ENCODE measurements at places on chromosomes 12 and 14. TPM values are rescaled to one million over a fixed set of nuclear protein-coding genes. Genes with fewer than 3 reads are reported as not detected.
A peak's percentile ranks its signal among the peaks of the same experiment; 100 is the strongest.

DNA sequence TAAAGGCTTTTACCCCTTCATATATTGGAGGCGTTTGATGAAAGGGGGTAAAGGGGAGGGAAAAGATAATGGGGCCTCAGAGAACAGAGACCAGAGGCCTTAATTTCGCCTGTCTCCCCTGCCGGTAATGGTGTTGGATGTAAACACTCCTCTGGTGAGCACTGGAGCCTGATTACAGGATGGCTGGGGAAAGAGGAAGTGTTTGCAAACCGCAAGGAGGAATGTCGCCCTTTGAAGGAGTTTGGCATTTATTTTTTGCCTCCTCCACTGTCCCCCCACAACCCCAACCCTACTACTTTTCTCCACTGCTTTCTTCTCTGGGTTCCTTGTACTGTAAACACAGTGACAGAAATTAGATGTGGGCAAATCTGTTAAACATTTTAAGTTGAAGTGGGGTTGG, 211.9 kb upstream of the TBX3 start:
- DNase-seq: no peak

The RITA1 gene
- total RNA-seq: 20.0 TPM

- no peak for DNase-seq
These were observed 43.4 kb downstream of the TEAD4 start for GRCh38 chr12:3002646-3003045.

GRCh38 chr12:988646-989045, 2.4 kb upstream of the ERC1 start:
- no peak for DNase-seq

The ADAM21 gene
- total RNA-seq: not detected

The SYCP3 gene
- total RNA-seq: not detected

The KCNC2 gene
- not detected for total RNA-seq

- DNase-seq: no peak
These were observed 26.6 kb downstream of the PIGH start for GRCh38 chr14:67573228-67574010.

DNA sequence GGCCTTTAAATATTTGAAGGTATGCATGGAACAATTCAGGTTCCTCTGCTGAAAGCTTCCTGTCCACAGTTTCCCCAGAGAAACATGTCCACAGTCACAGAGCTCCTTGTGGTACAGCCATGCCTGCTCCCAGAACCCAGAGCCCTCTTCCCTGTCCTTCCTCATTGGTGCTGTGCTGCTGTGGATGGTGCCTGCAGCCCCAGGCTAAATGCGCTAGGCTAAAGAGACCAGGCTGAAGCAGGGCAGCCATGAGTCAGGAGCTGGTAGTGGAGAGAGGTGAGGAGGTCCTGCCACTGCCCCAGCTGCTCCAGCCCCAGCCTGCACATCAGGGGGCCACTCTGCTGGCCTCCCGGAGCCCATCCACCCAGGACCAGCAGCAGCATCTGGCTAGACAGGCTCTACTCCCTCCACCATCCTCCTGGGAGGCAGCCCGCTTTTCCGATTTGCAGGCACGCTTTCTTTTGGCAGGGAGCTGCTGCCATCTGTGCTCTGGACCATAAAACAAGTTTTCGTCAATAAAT, 65.4 kb upstream of the DDX11 start:
- no peak for DNase-seq

The RIN3 gene
- total RNA-seq: 12.1 TPM

GRCh38 chr14:30751646-30752416, 122.5 kb upstream of the COCH start:
- DNase-seq: no peak

The CYP46A1 gene
- total RNA-seq: 3.0 TPM

DNA sequence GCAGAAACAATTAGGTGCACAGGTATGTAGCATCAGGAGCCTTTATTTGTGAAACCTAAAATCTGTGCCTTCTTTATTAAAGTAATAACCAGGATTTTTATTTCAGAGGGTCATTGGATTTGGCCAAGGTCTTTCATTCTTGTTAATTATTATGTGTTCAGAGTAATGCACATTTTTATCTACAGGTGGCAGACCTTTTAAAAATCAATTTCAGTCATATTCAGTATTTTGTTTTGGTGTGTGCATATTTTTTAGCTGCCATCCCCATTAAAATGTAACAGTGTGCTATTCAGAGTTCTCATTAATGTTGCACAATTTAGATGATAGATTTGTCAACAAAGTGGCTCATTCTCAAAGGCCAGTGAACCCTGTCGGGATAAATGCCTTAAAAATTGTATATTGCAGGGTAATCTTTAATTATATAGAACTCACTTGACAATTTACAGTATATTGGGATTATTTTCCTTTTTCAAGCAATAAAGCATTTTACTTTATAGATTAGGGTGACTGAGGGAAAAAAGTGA, 319.3 kb upstream of the SOX5 start:
- DNase-seq: no peak

The COX6A1 gene
- total RNA-seq: 320 TPM

The DNAJC22 gene
- 0.35 TPM for total RNA-seq

The GPR65 gene
- total RNA-seq: not detected

GRCh38 chr14:60217713-60218112, 31.3 kb upstream of the PPM1A start:
- DNase-seq: no peak

- no peak for DNase-seq
These were observed 25.2 kb downstream of the PLEKHA5 start for GRCh38 chr12:19154686-19155085.

GRCh38 chr14:99940064-99940463, 125.2 kb upstream of the EVL start:
- DNase-seq: no peak

DNA sequence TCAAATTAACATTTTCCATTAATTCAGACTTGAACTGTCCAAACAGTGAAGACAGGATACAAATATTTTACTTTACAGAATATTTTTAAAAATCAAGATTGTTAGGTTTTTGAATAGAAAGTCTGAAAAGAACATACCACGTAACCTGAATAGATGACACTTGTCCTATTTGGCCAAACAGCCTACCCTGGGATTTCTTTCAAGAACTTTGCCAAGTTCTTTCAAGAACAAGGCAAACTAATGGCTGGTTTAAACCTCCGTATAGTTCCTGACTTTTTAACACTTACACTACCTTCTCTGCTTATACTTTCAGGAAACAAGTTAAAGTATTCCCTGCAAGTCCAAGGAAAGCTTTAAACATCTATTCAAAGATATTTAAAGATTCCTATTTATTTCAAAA, 35.0 kb downstream of the MAP4K5 start:
- no peak for DNase-seq

- DNase-seq: no peak
These were observed 241.4 kb upstream of the PDZRN4 start for GRCh38 chr12:40946612-40947194.

DNA sequence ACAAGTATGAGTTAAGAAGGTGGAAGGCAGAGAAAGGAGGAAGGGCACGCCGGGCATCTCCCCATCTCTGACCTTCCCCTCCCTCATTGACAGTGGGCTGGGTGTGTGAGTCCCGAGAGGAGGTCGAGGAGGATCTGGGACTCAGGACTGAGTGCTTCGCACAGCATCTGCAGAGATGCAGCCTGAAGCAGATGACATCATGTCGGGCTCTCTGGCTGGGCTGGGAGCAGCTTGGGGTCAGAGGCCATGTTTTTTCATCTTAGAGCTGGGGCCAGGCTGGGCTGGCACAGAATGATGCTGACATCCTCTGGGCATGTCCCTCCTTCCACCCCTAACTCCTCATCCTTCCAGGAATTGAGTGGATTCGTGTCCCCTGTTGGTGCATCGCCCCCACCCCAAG, 43.5 kb downstream of the CMKLR1 start:
- DNase-seq: no peak

The OTX2 gene
- total RNA-seq: 0.84 TPM

DNA sequence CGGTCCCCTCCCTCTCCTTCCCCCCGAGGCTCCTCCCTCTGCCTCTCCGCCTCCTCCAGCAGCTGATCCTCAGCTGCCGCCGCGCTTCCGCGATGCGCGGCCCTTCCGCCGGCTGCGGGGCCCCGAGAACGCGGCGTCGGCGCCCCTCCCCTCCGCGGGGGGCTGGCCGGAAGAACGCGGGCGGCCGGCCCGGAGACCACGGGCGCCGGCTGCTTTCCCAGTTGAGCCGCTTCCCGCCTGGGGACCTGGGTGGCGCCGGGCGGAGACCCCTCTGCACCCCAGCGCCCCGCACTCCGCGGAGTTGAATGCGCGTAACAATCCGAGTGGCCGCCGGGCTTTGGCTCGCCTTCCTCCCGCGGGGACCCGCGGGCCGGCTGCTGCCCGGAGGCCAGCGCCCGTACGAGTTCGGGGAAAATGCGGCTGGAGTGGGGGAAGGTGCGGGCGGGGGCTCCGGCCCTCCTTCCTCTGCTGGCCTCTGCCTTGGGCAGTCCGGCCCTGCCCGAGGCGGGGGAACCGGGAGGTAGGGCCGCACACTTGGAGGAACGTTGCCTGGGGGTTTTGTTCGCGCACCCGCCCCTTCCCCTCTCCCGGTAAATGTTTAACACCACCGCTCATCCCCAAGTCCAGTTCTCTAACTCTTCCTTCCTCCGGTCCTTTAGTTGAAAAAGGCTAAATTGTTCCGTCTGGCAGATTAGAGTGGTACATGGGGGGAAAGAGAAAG, 393 bp upstream of the DCAF5 start:
- peak; percentile 79 for DNase-seq

DNA sequence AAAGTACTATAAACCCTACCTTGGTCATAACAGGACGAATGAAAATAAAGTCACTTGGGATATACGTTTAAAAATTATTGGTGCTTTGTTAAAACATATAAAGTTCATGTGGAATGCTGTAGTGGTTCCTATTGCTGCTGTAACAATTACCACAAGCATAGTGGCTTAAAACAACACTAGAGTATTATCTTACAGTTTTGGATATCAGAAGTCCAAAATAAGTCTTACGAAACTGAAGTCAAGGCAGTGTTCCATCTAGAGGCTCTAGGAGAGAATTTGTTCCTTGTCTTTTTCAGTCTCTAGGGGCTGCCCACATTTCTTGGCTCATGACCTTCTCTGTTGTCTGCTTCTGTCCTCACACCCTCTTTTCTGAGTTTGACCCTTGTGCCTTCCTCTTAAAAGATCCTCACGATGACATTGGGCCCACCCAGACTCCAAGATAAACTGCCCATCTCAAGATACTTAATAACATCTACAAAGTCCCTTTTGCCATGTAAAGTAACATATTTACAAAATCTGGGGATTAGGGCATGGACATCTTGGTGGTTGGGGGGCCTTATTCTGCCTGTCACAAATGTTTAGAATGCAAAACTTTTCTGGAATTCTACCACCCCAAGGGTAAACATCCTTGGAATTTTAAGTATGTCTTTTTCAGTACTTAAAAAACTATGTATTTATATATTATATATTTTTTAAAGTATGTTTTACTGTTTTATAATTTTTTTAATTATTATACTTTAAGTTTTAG, 178.1 kb downstream of the ETNK1 start:
- no peak for DNase-seq

GRCh38 chr14:95136631-95137030, 20.7 kb downstream of the DICER1 start:
- DNase-seq: no peak

The RNU6-8 gene
- not detected for total RNA-seq

GRCh38 chr12:21831791-21832344, 57.4 kb upstream of the KCNJ8 start:
- DNase-seq: no peak

GRCh38 chr14:88516861-88517357, 37.9 kb downstream of the PTPN21 start:
- no peak for DNase-seq

The SIX1 gene
- 0.44 TPM for total RNA-seq

DNA sequence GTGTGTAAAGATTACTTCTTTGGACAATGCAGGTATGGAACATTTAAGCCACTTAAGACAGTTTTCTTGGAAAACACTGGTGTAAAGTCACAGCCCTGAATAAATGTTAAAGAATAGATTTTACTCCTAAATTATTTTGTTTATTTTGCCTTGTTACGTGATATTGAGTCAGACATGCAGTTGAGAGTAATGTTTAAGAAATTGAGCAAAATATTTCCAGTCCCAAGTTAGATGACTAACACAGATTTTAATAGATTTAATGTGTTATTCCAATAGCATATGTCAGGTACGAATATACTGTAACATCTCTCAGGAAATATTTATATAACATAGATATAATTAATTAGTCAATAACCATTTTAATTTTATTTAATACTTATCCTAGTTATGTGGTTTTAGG, 1361.7 kb downstream of the FSCB start:
- no peak for DNase-seq

The ITGB7 gene
- not detected for total RNA-seq
